ENCODE measurements at places on chromosomes 13 and 19.

DNA sequence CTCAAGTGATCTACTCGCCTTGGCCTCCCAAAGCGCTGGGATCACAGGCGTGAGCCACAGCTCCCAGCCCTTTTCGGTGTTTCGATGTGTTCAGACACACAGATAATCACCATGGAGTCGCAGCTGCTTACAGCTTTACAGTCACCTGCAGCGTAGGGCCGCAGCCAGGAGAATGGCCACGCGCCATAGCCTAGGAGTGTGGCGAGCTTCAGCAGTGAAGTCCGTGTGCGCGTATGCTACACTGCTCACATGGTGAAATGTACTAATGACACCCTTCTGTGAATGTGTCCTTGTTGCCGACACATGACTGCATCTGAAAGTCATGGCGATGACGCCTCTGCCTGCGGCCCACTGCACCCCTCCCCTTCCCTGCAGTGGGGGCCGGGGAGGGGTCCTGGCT, 23.6 kb downstream of the AP3D1 start:
- DNase-seq = no peak

- no peak for DNase-seq
Measured at GRCh38 chr19:14487370-14488125, 8.4 kb downstream of the GIPC1 start.

- DNase-seq = peak; percentile 77
Measured at GRCh38 chr19:43731846-43732245, 16.0 kb downstream of the IRGC start.

- peak; percentile 58 for DNase-seq
Measured at GRCh38 chr19:53195265-53195903, 2.2 kb upstream of the ZNF665 start.

DNA sequence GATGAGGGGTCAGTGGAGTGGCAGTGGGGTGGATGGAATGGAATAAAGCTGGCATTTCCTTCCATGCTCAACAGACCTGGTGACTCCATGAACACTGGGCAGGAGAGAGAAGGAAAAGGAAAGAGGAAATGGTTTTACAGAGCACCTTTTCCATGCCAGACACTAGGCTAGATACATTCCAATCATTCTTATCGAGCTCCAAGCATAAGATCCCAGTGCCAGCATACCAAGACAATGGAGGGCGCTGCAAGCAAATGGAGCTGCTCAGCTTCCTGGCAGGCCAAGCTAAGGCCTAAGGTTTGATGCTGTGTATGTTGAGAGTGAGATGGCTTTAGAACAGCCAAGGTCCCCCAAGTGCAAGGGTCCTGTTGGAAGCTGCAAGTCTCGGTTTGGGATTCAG, 113.2 kb downstream of the HSPH1 start:
- DNase-seq = no peak

DNA sequence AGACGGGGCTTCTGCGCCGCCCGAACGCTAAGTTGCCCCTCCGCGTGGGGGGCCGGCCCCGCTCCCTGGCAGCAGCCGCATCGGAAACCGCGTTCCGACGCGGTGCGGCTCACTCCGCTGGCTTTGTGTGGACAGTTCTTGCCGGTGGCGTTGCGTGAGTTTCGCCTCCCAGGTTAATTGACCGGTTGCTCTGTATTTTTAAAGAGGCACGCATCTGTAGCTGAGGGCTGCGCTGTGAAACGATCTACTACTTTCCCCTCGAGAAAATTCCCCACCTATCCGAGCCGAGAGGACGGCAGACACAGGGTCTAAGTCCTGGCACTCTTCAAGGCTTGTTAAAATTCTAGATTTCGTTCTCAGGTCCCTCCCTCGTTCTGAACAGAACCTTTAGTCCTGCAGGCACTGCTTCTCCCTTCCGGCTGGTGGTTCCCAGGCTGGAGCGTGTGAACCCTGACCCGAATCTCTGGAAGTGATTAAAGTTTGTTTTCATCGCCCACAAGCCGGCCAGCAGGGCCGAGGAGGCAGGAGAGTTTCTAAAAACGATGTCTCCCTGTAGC, 933 bp downstream of the ARHGEF7 start:
- no peak for DNase-seq

- no peak for DNase-seq
Measured at GRCh38 chr19:11154683-11155047, 917 bp downstream of the SPC24 start.

DNA sequence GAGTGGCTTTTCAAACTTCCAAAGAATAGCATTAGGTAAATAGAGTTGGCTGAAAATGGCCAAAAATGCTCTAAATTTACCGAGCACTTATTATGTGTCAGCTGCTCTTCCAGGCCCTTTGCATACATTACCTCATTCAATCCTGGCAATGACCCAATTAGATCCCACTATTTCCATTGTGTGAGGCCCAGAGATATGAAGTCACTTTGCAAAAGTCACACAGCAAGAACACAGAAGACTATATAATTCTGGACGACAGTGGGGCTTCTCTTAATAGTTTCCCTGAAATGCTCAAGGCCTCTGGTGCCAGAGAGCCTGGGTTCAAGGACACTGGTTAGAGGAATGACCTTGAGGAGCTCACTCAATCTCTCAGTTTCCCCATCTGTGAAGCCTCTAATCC, 146.8 kb downstream of the IER2 start:
- DNase-seq = no peak

- DNase-seq = no peak
Measured at GRCh38 chr13:46088821-46089562, 15.8 kb downstream of the CPB2 start.

DNA sequence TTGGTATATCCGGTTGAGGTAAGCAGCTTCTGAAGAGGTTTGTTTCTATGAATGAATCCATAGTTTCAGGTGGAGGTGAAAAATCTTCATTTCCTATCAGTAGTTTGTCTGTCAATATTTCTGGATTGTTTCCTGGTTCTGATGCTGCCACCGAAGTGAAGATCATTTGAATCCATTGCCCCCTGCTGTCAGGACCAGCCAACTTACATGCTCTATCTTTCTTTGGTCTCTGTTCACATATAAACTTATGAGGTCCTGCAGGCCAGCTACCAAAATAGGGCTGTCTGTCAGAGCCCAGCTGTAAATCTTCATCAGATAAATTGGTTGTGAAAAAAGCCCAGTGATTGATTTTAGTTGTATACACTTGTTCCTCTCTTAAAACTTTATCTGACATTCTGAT, 15.2 kb upstream of the N4BP2L1 start:
- peak; percentile 65 for DNase-seq

DNA sequence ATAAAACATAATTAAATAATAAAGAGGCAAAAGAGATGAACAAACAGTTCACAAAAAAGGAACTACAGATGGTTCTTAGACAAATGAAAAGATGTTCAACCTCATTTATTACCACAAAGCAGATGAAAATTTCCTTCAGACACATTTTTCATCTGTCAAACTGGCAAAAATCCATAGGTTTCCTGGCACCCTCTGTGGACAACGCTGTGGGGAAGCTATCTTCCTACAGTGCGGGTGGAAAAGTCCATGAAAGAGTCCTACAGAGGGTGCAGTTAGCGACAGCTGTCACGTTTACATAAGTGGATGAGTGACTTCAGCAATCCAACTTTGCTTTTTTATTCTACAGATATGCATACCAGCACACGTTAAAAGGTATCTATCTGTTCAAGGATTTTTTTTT, 30.3 kb upstream of the PDCD5 start:
- DNase-seq = no peak

DNA sequence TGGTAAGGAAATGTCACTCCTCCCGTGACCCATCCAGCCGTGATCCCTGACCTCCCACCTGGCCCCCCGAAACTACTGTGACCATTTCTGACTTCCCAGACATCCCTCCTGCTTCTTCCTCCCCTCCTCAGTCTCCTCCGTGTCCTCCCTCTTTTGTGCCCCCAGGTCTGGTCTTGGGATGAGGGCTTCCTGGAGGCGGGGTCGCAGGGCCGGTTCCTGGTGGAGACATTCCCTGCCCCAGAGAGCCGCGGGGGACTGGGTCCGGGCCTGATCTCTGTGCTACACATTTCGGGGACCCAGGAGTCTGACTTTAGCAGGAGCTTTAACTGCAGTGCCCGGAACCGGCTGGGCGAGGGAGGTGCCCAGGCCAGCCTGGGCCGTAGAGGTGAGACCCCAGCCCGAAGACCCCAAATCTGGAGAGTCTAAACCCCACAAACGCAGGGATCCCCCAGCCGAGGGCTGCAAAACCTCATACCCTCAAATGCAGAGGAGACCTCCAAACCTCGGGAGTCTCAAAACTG, 5.0 kb downstream of the KIRREL2 start:
- no peak for DNase-seq

DNA sequence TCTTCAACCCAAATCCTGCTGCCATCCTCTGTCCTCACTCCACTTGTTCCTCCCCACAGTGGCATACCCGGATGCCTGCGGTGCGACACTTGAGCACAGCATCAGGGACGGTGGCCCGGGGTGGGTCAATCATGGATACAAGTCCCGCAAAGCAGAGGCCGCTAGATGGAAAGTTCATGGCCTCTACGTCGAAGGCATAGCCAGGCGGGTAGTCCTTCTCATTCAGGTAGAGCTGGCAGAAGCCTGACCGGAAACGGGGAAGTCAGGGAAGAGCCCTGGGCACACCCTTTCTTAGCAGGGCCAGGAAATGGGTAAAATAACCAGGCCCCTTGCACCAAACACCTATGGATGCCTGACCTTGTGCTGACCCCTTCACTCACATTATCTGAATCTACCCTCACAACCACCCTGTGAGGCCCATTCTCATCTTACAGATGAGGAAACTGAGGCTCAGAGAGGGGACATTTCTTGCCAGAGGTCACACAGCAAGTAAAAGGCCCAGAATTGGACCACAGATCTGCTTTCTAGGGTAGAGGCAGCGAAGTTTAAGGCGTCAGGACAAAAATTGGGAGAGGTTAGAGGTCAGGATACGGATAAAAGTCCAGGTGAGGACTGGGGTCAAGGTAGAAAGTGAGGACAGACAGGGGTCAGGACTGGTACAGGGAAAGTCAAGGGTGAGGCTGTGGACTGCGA, 6.5 kb downstream of the ATP4A start:
- no peak for DNase-seq

DNA sequence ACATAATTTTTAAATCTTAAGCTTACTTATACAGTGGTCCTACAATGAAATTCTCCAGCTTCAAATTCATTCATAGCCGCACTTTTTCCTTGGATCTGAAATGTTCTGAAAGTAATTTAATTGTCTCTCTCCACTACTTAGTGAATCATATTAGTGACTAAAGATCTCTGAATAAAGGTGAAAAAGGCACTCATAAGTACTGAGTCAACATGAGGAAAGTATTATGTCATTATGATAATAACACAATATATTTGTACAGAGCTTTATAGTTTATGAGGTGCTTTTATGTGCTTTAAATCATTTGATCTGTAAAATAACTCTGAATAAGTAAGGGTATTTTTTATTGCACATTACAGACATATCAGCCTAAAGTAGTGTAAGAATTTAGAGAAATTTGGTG, 628.2 kb upstream of the SLITRK5 start:
- DNase-seq = no peak

DNA sequence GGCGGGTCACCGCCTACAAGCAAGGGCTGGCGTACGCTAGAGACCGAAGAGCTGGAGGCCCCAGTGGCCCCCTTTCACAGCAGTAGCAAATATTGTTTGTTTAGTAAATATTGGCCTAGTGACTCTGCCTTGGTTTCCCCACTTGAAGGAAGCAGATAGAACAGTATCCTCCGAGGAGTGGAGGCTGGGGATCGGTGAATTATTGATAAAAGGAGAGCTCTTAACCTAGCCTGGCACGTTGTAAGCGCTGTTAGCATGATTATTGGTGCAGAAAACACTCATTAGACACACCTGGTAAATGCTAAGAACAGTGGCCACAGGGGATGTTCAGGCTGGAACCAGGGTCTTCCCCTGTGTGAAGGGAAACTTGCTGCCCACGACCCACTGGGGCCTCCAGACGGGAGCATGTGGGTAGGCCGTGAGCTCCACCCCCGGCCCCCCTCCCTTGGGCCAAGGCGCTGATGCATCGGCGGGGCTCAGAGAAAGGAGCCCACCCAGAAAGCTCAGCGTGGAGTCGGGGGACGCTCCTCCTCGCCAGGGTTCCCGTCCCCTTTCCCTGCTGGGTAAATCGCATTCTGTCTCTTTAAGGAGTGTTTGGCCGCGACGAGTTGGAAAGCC, 2.3 kb downstream of the IER2 start:
- no peak for DNase-seq

GRCh38 chr13:78881751-78882150, 222.8 kb upstream of the OBI1 start:
- no peak for DNase-seq

GRCh38 chr19:7729831-7730285, 2.1 kb downstream of the CLEC4G start:
- no peak for DNase-seq

DNA sequence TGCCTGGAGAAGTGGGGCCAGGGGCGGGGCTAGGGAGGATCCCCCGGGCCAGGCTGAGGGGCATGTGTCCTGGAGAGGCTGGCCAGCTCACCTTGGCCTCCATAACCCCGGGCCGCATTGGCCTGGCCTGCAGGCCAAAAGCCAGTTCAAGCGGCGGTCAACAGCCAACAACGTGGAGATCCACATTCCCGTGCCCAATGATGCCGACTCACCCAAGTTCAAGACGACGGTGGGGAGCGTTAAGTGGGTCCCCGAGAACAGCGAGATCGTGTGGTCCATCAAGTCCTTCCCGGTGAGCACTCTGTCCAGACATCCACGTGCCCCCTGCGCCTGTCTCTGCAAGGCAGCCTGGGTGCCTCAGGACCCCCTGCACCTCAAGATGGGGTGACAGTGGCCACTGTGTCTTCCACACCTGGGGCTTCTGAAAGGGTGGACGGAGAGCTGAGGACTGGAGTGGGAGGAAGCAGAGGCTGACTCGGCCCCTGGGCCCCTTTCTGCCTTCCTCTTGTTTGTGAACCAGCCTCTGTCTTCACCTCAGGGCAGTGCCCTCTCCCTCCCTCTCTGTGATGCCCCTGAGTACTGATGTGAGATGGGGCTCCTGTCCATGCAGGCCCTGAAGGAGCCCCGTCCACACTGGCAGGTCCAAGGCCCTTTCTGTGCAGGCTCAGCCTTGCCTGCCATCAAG, 31.1 kb downstream of the AP1M1 start:
- DNase-seq = no peak

DNA sequence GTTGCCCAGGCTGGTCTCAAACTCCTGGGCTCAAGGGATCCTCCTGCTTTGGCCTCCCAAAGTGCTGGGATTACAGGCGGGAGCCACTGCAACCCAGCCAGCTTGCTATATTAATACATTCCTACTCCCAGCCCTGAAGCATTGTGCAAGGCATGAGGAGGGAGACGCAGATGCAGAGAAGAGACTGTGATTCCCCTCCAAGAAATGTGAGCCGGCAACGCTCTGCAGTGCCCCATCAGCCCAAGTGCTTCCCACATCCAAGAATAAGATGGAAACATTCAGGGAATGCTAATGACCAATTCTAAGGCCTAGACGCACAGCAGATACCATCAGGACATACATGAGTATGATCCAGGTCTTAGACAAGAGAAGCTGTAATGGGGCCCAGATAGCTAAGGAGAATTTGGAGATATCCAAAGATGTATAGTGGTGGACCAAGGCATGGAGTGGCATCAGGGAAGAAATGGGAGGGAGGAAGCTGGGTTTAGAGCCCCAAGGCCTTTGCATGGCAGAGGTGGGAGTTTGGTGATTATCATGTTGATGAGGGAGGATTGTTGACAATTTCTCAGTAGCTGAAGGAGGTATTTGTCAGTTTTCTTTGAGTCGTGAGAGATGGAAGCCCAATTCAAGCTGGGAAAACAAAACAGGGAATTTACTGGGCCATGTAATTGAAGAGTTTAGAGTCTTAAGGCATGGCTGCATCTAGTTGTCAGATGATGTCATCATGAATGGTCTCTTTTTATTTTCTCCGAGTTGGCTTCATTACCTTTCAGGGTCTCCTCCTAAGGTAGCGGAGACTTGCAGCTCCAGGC, 2.9 kb downstream of the PPM1N start:
- DNase-seq = no peak

GRCh38 chr13:19597523-19597922, 35.9 kb upstream of the MPHOSPH8 start:
- DNase-seq = no peak

- no peak for DNase-seq
Measured at GRCh38 chr13:72062566-72062965, 195.6 kb upstream of the DACH1 start.
